ENCODE measurements at places on chromosomes 3 and 15.

DNA sequence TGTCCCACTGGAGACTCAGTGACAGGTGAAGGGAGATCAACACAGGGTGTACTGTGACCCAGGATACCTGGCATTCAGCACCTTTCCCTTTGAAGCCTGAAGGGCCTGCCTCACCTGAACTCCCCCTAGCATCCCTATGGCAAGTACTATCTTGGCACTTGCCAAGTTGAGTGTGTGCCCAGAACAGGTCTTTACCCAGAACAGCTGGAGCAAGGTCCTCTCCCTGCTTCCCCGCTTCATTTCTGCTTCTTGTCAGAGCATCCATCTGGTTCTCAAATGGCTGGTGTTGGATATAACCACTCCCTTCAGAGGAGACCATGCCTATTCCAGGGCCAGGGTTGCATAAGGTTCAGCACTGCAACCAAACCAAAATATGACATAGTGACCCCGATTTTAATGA is 73.0 kb downstream of the FAM43A start:
- no peak for DNase-seq

DNA sequence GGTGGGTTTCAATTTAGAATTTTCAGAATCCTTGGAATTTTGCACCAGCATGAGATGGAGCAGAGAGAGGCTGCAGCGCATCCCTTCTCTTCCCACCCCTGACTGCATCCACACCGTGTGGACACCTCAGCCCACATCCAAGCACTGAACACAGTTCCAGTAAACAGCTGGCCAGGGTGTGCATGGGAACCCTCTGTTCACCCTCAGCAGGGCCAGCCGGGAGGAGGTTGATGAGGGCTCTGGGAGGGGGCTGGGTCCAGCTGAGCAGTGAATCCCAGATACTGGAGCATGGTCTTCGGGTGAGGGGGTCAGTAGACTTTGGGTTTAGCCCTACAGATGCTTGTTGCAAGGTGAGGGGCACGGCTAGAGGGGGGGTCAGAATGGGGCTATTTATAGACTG is 85.8 kb downstream of the RPLP1 start:
- no peak for DNase-seq

DNA sequence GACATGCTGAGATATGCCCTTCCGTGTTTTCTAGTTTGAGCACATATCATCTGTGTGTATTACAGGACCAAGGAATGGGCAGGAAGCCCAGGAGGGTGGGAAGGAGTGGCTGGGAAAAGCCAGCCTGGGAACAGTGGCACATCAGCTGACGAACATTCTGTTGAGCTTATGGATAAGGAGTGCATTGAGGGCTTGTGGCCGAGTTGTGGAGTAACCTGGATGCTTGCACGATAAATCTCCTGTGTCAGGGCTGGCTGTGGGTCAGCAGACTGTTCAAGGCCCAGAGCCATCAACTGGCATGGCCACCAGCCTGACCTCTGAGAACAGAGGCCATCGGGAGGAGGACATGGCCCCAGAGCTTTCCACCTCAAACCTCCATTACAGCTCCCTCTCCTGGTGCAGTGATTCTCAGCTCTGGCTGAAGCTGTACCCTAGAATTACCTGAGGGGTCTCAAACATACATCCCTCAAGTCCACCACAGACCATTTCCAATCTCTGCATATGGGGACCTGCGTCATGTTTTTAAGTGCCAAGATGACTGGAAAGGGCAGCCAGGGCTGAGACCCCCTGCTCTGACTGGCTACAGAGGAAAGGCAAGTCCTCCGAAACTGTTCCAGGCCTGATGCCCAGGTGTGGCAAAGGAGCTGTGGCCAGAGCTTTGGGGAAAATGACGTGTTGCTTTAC is 4.8 kb upstream of the VILL start:
- no peak for DNase-seq

- DNase-seq, result no peak
These were observed 138.8 kb upstream of the TLE3 start for GRCh38 chr15:70236341-70237086.

DNA sequence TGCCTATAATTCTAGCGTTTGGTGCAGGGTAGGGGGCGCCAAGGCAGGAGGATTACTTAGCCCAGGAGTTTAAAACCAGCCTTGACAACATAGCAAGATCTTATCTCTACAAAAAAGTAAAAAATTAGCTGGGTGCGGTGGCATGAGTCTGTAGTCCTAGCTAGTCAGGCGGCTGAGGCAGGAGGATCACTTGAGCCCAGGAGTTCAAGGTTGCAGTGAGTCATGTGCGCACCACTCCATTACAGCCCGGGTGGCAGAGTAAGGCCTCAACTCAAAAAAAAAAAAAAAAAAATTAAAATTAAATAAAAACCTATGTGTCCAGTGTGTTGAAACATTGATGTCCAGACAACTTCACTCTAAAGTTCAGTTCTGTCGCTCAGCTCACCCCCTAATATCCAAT is 78.2 kb upstream of the SOX2 start:
- no peak for DNase-seq

- no peak for DNase-seq
These were observed 224.0 kb downstream of the CHL1 start for GRCh38 chr3:420584-420983.

DNA sequence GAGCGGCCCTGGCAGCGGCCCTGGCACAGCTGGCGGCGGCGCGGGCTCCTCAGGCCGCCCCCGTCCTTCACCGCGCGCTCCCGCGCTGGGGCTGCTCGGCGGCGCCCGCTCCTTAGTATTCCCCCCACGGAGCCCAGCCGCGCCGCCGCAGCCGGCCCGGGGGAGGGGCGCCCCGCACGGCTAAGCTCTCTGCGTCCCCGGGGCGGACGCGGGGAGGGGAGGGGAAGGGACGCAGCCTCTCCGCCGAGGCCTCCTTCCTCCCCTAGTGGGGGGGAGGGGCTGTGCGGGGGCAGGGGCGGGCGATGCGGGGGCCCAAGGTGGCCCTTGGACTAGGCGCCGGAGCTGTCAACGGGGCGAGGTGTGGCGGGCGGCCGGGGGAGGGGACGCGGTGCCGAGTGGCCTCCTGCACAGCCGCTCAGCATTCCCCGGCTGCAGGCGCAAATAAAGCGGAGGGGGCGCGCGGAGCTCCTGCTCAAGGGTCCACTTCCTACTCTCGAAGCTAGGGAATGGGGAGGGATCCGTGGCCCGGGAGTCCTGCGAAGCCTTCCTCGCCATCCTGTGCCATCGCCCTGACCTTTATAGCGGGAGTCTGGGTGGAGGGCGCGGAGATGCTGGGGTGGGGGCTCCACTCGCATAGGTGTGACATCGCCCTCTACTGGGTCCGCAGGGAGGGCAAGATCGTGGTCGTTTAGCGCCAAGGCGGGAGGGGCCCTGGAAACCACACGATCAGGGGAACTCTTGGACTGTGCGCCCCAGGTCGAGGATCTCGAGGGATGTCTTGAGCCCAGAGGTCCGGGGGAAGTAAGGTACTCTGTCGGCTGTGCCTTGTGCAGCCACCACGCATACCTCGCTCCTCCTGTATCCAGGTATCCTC is 22.2 kb downstream of the EPHB3 start:
- no peak for DNase-seq

DNA sequence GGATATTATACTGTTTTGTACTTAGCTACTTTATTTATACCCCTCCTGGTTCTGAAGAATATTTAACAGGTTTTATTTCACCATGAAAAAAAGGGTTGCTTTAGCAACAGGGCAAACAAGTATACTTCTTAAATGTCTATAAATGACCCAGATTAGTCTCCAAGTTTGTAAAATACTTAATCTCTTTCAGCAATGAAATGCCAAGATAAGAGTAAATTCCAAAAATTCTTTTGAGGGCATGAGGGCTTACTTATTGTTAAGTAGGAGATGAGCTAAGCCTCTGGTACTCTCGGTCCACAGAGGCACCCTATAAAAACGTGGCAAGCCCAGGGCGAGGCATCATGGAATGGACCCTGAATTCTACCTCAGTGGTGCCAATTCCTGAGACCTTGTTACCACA is 264.8 kb upstream of the NSMCE3 start:
- no peak for DNase-seq

- DNase-seq, result no peak
These were observed 2.0 kb downstream of the PXYLP1 start for GRCh38 chr3:141233457-141234161.

GRCh38 chr3:20108869-20109268 is 68.6 kb downstream of the KAT2B start:
- no peak for DNase-seq

- no peak for DNase-seq
These were observed 37.4 kb downstream of the ACAA1 start for GRCh38 chr3:38099518-38099917.

DNA sequence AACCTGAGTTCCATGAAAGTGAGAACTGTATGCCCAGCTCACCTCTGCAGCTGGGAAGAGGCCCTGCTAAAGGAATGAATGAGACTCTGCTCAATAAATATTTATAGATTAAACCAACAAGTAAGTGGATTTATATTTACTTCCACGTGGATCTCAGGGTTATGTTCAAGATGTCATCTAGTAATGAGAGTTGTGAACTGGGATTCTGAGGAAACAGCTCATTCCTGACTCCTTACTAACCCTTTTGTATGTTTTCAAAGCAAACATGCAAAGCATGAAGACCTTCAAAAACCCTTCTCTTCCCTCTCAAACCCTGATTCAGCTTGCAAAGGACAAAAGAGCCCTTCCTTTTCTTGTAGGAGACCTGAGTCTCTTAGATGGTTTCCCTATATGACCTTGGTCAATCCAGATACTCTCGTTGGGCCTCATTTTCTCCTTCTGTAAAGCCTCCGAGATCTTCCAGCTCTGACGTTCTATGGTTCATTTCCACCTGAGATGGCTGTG is 53.4 kb downstream of the LSM3 start:
- DNase-seq, result no peak

DNA sequence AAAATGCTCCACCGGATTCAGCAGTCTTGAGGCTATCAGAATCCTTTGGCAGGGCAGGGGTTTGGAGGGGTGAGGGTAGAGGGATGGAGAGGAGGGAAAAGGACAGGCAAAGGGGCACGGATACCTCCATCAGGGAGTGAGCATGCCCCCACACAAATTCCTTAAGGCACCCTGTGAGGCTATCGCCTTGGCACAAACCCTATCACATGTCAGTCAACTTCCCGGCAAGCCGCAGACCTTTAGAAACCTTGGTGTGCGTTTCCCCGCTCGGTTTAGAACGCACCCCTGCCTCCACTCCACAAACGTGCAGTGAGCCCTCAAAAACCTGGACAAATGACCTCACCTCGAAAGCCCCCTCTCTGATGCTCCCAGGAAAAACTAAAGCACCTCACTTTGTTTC is 422 bp upstream of the SETMAR start:
- DNase-seq, result no peak

- no peak for DNase-seq
These were observed 5.0 kb downstream of the NEK11 start for GRCh38 chr3:131031660-131032059.

- DNase-seq, result no peak
These were observed 187.1 kb upstream of the DNAJC19 start for GRCh38 chr3:181176601-181177000.

GRCh38 chr3:117439812-117440211 is 730.2 kb downstream of the TUSC7 start:
- no peak for DNase-seq

DNA sequence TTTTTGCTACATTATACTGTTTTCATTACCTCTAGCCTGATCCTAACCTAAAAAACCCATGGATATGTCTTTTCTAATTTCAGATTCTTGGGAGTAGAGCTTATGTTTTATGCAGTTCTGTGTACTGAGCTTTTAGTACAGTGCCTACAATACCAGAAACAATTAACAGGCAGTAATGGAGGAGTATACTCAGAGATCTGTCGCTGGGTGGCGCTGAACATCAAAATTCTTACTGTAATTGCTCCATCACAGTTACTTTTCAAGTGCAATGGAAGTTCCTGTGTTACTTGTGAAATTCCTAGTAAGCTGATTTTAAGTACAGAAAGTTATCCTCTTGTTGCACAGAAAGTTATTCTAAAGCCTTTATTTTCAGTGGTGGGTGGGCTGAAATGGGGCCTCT is 66.9 kb downstream of the RNF13 start:
- peak; percentile 41 for DNase-seq

DNA sequence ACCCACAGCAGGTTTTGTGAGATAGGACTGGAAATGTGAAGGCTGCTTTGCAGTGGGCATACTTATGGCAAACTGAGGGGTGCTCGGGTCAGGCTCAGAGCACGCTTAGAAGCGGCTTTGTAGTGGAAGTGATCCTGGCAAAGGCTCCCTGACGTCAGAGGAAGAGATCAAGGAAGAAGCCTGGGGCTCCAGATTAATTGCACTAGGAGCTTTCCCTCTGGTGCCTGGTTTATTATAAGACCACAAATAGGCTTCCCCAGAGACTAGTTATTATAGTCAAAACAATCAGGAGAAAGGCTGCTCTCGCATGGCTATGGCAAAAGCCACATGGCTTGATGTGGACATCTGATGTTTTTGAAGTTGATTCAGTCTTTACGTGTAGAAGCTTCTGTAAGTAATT is 515.1 kb downstream of the GABRG3 start:
- DNase-seq, result no peak

- no peak for DNase-seq
These were observed 170.3 kb upstream of the MITF start for GRCh38 chr3:69568951-69569350.

GRCh38 chr3:167798443-167798842 is 62.9 kb downstream of the SERPINI1 start:
- DNase-seq, result no peak

GRCh38 chr3:189529889-189530471 is 101.2 kb upstream of the TP63 start:
- no peak for DNase-seq

DNA sequence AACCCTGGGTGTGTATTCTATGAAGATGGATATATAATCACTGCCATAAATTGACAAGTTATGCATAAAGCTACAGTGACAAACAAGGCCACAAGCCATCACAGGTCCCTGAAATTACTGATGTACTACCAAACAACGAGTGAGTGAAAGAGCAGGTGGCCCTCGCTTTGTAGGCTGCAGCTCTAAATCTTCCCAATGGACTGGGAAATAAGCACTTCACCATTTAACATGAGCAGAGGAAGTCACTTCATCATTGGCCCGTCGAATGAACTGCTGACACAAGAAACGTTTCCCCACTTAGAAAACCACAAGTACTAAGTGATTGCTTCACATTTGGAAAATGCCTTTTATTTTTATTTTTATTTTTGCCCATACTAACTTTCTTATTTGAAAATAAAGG is 218.0 kb downstream of the ZNF385D start:
- DNase-seq, result no peak

GRCh38 chr3:65785065-65785645 is 253.6 kb downstream of the MAGI1 start:
- peak; percentile 20 for DNase-seq

GRCh38 chr3:39960515-39961191 is 151.2 kb downstream of the MYRIP start:
- no peak for DNase-seq

All from iPS DF 6.9 (cell line).